ENCODE measurements at places on chromosomes 2 and 18.

DNA sequence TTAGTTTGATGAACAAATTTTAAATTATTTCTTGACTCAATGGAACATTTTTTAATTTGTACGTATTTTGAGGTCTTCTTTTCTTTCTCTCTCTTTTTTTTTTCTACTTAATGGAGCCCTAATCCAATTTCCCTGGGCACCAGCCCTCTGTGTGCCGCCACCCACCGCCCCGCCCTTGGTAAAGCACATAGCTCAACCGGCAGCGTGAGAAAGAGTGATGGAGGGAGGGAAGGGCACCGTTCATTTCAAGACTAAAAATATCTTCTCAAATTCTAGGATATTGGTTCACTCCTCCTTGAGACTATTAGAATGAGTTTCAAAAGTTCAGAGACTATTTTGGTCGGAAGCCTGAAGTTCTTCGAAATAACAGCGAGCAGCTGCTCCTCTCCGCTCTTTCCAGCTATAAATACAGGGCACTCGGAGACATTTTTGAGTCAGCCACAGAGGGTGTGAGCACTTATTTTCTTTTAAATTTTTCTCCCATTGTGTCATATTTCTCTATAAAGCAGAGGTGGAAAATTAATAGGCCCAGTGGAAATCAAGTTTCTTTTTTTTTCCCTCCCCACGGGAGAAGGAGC is 731.7 kb upstream of the ID2 start:
- no peak for DNase-seq

- no peak for DNase-seq
Observed at GRCh38 chr2:57614988-57615387, 431.6 kb upstream of the VRK2 start.

- no peak for DNase-seq
Observed at GRCh38 chr2:98269274-98269673, 77.0 kb upstream of the CNGA3 start.

DNA sequence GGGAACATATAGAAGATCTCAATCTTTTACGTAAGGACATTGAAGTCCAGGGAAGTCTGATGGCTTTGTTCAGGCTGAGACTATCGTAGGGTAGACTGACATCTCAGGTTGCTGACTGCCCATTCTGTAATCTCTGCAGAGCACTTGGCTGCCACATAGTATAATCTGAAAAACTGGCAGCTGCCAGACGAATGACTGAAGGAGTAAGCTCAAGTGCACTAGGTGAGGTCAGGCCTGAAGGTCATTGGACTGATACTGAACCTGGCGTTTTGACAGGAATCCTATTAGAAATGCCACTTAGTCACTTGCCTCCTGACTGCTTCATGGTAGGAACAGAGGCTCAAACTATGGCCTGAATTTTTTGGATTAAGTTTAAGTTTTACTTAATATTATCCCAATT is 23.5 kb downstream of the GPD2 start:
- DNase-seq: no peak

GRCh38 chr2:24048769-24049484 is 614 bp upstream of the FKBP1B start:
- DNase-seq: peak; percentile 52

GRCh38 chr2:129757915-129758783 is 221.3 kb upstream of the RAB6C start:
- DNase-seq: no peak

GRCh38 chr2:84115173-84115857 is 343.8 kb downstream of the SUCLG1 start:
- DNase-seq: no peak

- DNase-seq: no peak
Observed at GRCh38 chr2:5959836-5960820, 267.9 kb downstream of the SOX11 start.

DNA sequence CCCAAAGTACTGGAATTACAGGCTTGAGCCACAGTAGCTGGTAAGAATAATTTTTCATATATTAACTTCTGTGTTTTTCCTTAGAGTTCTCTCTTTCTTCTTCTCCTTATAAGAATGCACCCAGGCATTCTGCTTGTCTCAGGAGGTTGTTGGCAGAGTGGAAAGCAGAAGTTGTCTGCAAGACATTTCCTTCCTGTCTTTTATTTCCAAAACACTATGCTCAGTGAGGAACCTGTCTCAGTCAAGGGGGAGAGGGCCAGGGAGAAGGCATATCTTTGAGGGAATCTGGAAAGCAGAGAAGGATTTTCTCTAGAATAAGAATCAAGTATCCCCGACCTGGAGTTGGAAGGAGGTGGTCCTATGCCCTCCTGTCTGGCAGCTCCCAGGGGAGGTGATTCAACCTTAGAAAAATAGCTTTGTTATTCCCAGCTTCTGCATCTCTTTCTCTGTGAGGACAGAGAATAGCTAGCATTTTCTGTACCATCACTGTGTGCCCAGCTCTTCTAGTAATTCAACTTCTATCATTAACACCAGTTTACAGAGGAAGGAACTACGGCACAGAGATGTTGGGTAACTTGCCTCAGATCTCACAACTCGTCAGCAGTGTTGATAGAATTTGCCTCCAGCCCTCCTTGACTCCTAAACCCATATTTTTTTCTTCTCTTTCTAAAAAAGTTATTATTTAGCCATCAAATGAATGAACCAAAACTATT is 3.8 kb upstream of the LPIN2 start:
- DNase-seq: no peak

GRCh38 chr2:74632939-74633312 is 15.2 kb downstream of the M1AP start:
- DNase-seq: no peak

DNA sequence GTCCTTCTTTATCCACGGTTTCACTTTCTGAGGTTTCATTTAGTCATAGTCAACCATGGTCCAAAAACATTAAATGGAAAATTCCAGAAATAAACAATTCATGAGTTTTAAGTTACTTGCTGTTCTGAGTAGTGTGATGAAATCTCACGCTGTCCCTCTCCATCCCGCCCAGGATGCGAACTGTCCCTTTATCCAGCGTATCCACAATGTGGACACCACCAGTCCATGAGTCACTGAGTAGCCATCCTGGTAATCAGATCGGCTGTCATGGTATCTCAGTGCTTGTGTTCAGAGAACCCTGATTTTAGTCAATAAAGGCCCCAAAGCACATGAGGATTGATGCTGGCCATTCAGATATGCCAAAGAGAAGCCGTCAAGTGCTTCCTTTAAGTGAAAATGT is 3.7 kb downstream of the SP140L start:
- no peak for DNase-seq

DNA sequence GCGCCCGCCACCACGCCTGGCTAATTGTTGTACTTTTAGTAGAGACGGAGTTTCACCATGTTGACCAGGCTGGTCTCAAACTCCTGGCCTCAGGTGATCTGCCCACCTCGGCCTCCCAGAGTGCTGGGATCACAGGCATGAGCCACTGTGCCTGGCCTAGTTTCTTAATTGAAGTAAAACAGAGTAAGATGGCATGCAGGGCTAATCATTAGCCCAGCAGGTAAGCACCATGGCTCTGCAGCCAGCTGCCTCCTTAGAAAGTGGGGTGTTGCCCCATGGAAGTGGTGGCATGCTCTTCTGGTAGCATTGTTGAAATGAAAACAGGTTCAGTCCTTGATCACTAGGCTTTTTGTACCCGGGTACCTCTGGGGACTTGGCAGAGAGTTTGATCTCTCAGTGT is 12.4 kb downstream of the ATG4B start:
- DNase-seq: no peak

GRCh38 chr2:224039080-224039769 is at the start of gene SERPINE2:
SERPINE2 (minus strand) TSS chr2:224039286; CDS start chr2:224001900, 37,386 bp downstream.
- peak; percentile 52 for DNase-seq

- DNase-seq: no peak
Observed at GRCh38 chr2:33316328-33316727, 160.1 kb upstream of the RASGRP3 start.

DNA sequence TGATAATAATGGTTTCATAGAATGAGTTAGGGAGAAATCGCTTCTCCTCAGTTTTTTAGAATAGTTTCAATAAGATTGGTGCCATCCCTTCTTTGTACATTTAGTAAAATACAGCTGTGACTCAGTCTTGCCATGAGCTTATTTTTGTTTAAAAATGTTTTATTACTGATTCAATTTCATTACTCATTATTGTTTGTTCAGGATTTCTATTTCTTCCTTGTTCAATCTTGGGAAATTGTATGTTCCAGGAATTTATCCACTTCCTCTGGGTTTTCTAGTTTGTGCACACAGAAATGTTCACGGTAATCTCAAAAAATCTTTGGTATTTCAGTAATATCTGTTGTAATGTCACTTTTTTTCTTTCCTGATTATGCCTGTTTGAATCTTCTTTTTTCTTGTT is 371.5 kb upstream of the SETBP1 start:
- DNase-seq: no peak

- DNase-seq: no peak
Observed at GRCh38 chr2:188897096-188897495, 77.1 kb upstream of the COL3A1 start.

GRCh38 chr2:149466635-149467034 is 120.9 kb downstream of the MMADHC start:
- no peak for DNase-seq

GRCh38 chr2:169300636-169301530 is 61.5 kb downstream of the LRP2 start:
- peak; percentile 70 for DNase-seq

DNA sequence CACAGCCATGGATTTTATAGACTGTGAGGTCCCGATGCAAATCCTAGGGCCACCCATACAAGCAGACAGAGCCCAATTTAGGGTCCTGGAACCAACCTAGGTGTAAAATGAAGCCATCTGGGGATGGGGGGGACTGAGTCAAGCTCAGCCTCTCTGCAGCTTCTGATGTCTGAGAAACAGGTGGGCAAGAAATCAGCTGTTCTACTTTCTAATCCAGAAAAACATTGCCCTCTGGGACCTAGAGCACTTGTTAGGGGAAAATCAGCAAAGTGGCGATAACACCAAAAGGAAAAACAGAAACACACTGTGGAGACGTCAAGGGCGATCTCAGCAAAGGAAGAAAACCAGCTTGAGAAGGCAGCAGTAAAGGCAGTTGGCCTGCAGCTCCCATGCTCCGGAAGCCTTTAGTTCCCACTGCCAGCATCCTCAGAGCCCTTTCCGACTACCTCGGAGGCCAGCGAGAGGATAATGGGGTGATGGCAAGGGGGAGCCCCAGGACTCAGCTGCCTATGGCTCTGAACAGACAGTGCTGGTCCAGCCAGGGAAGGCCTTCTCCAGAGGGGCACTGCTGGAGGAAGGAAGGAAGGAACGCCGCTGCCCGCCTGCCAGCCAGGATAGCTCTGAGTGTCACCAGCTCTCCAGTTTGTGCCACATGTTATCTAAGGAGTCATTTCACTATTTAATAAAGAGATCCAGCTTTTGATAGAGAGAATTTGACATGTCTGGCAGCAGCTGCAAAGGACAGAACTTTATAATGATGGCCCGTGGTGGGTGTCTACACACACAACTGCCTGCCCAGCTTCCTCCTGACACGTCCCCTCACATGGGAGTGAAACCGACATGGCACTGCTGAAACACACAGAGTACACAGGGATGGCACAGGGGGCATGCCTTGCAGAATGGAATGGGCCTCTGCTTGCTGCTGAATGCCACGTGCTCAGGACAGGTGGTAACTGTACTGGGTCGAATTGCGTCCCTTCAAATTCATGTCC is 37.7 kb downstream of the HS1BP3 start:
- DNase-seq: no peak

GRCh38 chr2:12317814-12318426 is 398.8 kb upstream of the TRIB2 start:
- DNase-seq: no peak

DNA sequence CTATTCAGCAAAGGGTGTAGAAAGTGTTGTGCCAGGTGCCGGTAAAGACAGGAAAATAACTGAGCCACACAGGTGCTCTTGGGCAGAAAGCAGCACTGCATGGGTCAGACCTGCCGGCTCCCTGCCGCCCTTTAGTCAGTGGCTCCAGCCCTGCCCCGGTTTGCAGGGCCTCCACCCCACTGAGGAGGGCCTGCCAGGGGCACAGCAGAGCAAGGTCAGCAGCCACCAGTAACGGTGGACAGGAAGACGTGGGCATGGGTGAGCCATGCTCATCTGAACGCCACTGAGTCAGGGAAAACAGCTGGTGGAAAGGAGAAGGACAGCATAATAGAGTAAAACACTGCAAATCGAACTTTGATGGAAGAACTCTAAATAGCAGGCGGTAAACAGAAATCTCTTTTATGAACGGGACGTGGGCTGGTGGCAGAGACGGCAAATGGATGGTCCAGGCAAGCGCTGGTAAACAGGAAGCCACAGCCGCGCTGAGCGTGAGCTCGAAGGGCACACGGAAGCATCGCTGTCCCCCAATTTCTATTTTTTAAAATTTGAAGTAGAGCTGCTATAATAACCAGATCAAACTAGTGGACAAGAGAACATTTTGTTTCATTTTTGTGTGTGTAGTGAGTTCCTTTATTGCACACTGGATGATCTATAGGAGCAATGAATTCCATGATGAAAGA is 141.8 kb upstream of the ALKAL2 start:
- no peak for DNase-seq

DNA sequence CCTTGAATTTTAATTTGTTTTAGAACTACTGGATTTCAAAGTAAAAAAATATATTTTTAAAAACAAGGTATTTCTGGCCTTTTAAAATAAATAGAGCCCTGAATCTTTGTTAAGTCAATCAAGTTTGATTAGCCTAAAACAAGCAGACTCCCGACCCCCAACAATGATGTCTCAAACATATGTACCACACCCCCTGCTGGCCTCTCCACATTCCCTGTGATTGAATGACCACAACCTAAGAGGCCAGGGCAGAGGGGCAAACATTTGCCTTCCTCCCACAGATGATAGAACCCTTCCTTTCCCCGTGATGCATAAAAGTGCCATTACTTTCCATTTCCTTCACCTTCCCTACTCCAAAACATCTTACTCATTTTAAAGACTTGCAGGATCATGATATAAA is 130.9 kb downstream of the STK39 start:
- no peak for DNase-seq

GRCh38 chr2:113080134-113080533 is 12.4 kb downstream of the IL1F10 start:
- no peak for DNase-seq

GRCh38 chr2:112627060-112628040 is 18.4 kb upstream of the SLC20A1 start:
- no peak for DNase-seq

- no peak for DNase-seq
Observed at GRCh38 chr2:190637281-190637734, 11.6 kb upstream of the NAB1 start.

- DNase-seq: no peak
Observed at GRCh38 chr2:218228366-218229090, 11.5 kb downstream of the ARPC2 start.

GRCh38 chr18:80179857-80180558 is 67.3 kb downstream of the PARD6G start:
- DNase-seq: no peak

GRCh38 chr2:156405586-156405985 is 30.6 kb upstream of the GPD2 start:
- no peak for DNase-seq

DNA sequence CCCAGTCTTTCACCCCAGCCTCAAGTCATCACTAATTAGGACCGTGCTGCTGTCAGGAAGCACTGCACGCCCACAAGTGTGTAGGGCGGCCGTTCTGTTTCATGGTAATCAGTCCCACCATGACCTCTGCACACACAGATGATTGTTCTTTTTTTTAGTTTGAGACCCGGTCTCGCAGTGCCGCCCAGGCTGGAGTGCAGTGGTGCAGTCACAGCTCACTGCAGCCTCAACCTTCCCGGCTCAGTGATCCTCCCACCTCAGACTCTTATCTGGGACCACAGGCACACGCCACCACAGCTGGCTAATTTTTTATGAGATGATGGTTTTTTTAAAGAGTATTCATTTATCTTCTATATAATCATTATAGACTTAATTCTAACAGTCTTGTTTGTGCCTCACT is 1.8 kb upstream of the IAH1 start:
- DNase-seq: no peak

- no peak for DNase-seq
Observed at GRCh38 chr18:24964216-24964615, 387.8 kb downstream of the ZNF521 start.
